ENCODE measurements at places on chromosomes 2 and 18.

GRCh38 chr2:45683292-45683691 is 31.8 kb downstream of the PRKCE start:
- DNase-seq = no peak

GRCh38 chr2:120382541-120383144 is 36.7 kb downstream of the INHBB start:
- no peak for DNase-seq

GRCh38 chr2:23293731-23294130 is 91.2 kb upstream of the KLHL29 start:
- DNase-seq = no peak

- no peak for DNase-seq
These were observed 15.2 kb downstream of the EHD3 start for GRCh38 chr2:31249009-31249690.

DNA sequence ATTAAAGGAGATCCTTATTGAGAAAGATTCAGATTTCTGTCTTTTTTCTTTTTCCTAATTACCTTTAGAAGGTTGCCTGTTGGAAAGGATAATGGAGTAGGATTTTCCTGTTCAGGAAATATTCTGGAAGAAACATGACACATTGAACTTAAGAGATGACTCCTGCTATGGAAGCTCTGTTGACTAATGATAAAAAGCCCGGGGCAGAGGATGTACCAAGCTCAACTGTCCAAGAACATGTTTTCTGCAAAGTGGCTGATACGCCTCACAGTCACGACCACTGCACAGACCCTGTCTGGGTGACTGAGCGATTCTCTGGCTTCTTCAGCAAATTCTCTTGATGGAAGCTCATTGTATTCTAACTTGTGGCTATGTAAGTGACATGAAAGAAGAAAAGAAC is 86.2 kb upstream of the THOC1 start:
- no peak for DNase-seq

GRCh38 chr2:66252109-66252508 is 182.8 kb upstream of the MEIS1 start:
- no peak for DNase-seq

DNA sequence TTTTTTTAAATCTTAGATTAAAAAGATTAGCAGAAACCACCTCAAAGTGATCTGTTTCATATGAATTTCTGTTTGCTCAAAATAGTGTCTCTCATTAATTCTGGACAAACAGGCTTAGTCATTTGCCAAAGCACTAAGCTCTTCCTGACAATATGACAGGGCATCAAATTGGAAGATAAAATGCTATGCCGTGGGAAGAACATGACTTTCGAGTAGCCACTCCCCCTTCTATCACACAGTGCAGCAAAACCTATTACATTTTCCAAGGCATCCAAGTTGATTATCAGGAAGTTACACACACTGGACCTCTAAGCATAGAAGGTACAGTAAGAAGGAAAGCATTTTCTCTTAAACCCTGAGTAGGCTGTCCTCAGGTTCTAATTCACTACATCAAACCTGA is 89.5 kb downstream of the STK39 start:
- no peak for DNase-seq

DNA sequence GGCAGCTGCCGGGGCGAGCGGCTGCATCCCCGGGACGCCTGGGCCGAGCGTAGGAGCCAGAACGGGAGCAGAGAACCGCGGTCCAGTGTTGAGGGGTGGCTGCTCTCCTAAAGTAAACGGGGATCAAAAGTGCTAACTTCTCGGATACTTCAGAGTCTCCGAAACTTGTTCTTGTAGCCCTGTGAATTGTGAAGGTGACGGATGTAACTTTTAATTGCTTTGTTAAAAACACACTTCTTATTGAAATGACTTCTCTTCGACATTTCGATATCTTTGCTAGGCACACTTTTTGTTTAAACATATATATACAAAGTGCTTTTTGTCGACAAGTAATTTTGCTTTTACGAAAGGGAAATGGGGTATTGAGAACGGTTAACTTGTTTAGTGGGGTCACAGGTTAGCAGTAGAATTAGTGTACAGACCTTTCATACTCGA is 540 bp downstream of the ATP9B start:
- DNase-seq = no peak

GRCh38 chr2:61853086-61853846 is 594 bp downstream of the FAM161A start:
- no peak for DNase-seq

- no peak for DNase-seq
These were observed 108.6 kb downstream of the AGPS start for GRCh38 chr2:177501186-177501585.

DNA sequence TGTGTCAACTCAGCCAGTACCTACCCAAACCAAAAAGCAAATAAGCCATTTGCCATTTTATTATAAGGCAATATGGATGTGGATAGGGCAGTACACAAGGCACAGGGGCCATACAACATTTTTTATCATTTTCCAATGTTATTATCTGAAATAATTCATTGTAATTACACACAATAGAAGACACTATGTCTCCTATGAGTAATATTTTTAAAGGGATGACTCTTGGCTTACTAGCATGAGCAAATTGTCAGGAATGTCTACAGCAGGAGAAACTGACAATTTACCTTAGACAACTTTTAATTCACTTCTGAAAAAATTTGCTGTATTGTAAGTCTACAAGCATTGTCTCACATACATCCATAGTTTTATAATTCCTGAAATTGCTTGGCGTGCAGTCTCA is 1193.9 kb upstream of the CELF4 start:
- no peak for DNase-seq

DNA sequence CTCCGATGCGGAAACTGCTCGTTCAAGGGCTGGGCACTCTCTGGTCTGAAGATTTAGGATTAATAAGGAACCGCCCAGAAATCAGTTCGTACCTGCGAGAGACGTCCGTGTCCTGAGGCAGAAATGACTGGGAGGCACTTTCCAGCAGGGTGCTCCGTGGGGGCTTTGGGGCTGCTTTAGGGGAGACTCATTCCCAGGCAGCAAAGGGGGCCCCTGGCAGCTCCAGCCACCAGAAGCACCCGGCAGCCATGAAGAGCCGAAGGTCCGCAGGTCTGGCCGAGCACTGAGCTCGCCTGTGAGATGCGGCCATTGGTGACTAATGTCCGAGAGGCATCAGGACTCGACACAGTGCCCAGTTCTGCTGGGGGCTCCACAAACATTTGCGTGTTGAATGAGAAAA is 20.9 kb downstream of the KCNG2 start:
- no peak for DNase-seq

GRCh38 chr18:52667463-52668065 is 327.6 kb downstream of the DCC start:
- no peak for DNase-seq

DNA sequence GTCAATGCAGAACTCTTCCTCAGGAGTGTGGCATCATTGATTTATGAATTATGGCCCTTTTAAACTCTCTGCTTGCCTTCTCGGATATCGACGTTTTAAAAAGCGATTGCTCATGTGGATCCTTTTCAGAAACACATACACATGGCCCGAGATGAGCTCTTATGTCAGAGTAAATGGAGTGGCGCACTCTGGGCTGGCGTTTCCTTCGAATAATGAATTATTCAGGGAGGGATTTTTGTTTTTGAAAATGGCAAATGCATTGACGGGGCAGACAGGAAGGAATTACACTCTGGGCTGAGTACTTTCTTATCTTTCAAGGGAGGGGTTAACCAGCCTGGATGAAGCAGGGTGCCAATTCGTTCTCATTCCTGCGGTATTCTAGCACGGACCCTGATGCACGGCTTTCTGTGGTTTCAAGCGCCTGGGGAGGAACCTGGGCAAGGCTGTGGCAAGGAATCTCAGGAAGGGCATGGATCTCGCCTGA is 142.7 kb downstream of the PRKCE start:
- no peak for DNase-seq

DNA sequence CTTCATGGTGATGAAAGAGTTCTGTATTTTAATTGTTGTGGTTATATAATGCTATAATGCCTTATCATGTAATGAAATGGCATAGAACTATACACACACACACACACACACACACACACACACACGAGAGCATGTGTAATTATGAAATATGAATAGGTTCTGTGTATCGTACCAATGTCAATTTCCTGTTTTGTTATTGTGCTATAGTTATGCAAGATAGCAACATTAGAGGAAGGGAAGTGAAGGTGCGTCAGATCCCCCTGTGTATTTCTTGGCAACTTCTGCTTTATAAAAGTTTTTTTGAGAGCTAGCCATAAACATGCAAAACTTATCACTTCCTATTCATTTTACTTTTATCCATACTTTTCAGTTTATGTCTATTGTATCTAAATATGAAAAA is 60.7 kb upstream of the ARHGAP15 start:
- no peak for DNase-seq

Data from T-helper 2 cell treated with Interferon-gamma antibody and Interleukin-4, amounts not matched to agents 5 μg/mL and 100 μg/mL, for 36 hours (primary cell).